Ascending aorta (tissue), 2 donors: ENCODE measurements at places on chromosomes 7 and 10.

DNA sequence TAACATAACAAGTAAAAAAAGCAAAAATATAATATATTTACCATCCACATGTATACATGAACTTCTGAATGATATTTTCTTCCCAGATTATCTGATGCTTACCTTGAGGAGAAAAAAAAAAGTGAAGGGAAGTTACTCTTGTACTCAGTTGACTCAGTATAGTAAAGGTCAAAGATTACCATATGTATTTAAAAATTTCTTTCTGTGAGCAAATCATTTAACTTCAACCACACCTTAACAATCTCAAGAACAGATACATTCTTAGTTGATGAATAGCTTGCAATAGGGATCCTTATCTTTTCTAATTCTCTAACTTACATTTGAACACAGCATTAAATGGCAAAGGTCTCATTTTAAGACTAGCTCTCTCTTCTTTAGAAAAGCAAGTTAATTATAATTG is 29.8 kb downstream of the PRR15 start:
- no peak overlapping the region for H3K4me3 ChIP-seq
- H3K27ac ChIP-seq: no peak overlapping the region
- H3K4me1 ChIP-seq: no peaks in the 10 kb centered on the region
- no peaks in the 10 kb centered on the region for H3K27me3 ChIP-seq
- DNase-seq: no peak

GRCh38 chr7:35647171-35647574 is 47.8 kb downstream of the HERPUD2 start:
- no peak overlapping the region for H3K4me3 ChIP-seq
- no peaks in the 10 kb centered on the region for H3K27me3 ChIP-seq
- H3K27ac ChIP-seq: no peak overlapping the region
- H3K4me1 ChIP-seq: no peaks in the 10 kb centered on the region
- no peak for DNase-seq

GRCh38 chr10:34104829-34105572 is 710.1 kb downstream of the PARD3 start:
- H3K27me3 ChIP-seq: no peaks in the 10 kb centered on the region
- DNase-seq: no peak
- peaks cover 24% of the 10 kb centered on the region for H3K4me1 ChIP-seq
- no peaks in the 10 kb centered on the region for H3K36me3 ChIP-seq
- no peak overlapping the region for H3K4me3 ChIP-seq

DNA sequence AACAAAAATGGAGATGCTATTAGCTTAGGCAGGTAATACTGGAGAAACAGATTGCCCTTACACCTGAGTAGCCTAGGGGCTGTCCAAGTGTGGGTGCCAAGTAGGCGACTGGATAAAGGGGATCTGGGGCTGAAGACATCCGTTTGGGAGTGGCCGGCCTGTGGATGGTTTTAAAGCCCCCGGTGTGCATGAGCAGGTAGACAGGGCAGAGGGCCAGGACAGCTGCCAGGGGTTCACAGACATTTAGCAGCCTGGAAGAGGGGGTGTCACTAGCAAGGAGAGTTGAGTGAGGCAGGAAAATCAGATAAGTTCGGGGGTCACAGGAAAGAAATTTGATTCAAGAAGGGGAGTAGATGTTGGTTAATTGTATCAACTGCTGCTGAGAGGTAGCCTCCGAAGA is 1.5 kb upstream of the OPALIN start:
- no peaks in the 10 kb centered on the region for H3K4me1 ChIP-seq
- H3K27ac ChIP-seq: no peak overlapping the region
- no peak overlapping the region for H3K4me3 ChIP-seq
- H3K27me3 ChIP-seq: no peaks in the 10 kb centered on the region

- DNase-seq: no peak
- H3K27me3 ChIP-seq: no peaks in the 10 kb centered on the region
- H3K27ac ChIP-seq: peak overlapping the region; percentile 85
- no peaks in the 10 kb centered on the region for H3K36me3 ChIP-seq
Observed at GRCh38 chr10:110686047-110686446, 41.9 kb downstream of the RBM20 start.

GRCh38 chr10:50422259-50422658 is 170.9 kb upstream of the ASAH2 start:
- no peak overlapping the region for H3K27ac ChIP-seq
- no peaks in the 10 kb centered on the region for H3K36me3 ChIP-seq
- no peaks in the 10 kb centered on the region for H3K27me3 ChIP-seq
- no peak for DNase-seq
- H3K4me1 ChIP-seq: no peaks in the 10 kb centered on the region

GRCh38 chr10:121310151-121310711 is 288.0 kb downstream of the FGFR2 start:
- H3K4me3 ChIP-seq: no peak overlapping the region
- DNase-seq: no peak
- H3K27ac ChIP-seq: no peak overlapping the region
- H3K36me3 ChIP-seq: no peaks in the 10 kb centered on the region
- no peaks in the 10 kb centered on the region for H3K4me1 ChIP-seq

DNA sequence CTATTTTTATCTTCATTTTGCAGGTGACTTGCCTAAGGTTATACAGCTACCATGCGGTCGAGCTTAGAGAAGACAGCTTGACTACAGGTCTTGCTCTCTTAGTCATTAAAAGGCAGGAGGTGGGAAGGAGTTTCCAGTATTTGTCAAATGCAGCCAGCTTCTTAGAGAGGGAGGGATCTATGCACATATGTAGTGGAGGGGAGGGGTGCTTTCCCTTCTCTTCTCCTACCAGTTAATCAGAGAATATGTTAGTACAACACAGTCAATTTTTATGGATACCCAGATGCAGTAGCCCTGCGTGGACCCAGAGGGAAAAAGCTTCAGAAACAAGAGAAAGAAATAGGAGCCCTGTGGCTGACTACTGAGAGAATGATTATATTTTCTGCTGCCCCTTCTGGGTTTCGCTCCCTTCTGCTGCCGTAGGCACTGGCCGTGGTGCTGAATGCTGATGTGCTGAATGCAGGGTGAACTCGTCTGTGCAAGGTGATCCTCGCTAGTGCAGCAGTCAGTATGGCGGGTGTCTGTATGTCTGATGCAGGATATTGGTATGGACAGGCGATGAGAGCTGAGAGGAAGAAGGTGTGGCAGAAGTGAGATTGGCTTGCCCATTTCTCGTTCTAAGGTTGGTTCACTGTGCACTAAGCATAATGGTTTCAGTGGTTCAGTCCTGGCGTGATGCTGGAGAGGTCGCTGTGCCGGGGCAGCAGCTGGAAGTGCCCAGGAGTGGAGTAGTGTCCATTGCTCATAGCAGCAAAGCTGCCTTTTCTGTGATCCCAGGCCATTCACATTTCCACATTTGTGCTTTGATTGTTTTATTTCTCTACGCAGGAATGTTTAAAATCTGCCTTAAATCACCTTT is 189.2 kb upstream of the PODXL start:
- no peak overlapping the region for H3K4me3 ChIP-seq
- no peaks in the 10 kb centered on the region for H3K36me3 ChIP-seq
- H3K27me3 ChIP-seq: no peaks in the 10 kb centered on the region
- H3K4me1 ChIP-seq: no peaks in the 10 kb centered on the region

- H3K27ac ChIP-seq: peak overlapping the region; percentile 95
- H3K27me3 ChIP-seq: no peaks in the 10 kb centered on the region
- DNase-seq: no peak
- H3K36me3 ChIP-seq: no peaks in the 10 kb centered on the region
Observed at GRCh38 chr10:119211176-119211575, 3.8 kb downstream of the GRK5 start.

GRCh38 chr10:112843623-112844022 is 106.4 kb upstream of the TCF7L2 start:
- DNase-seq: no peak
- H3K27me3 ChIP-seq: no peaks in the 10 kb centered on the region
- no peak overlapping the region for H3K4me3 ChIP-seq
- no peaks in the 10 kb centered on the region for H3K4me1 ChIP-seq

DNA sequence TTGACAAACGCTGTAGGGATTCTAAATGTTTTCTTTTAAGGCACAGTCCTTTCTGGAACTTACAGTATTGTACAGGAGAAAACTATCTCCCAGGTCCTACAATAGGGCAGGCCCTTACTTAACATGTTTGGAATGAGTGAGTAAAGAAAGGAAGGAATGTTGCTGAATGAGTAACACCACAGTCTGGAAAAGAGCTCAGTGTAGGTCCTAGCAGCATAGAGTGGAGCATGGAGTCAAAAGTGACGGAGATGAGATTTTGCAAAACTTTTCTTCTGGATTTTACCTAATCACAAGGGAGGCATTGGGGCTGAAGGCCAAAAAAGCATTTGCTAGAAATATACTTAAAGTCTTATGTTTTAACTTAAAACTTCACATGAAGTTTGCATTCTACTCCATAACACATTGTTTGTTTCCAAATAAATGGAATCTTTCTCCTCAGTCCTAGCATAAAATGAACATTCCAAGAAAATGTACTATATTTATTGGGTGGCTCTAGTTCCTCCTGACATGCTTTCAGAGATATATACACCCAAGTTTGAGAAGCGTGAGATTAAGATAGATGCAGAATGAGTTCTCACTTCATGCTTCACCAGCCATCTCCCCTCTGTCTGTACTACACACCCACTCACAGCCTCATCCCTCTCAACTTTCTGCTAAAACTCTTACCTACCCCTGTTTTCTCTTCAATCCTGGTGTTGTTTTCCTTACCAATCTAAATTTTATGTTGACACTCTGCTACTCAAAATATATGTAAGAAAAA is 20.2 kb upstream of the ADD3 start:
- peak overlapping the region; percentile 73 for H3K27ac ChIP-seq
- H3K27me3 ChIP-seq: no peaks in the 10 kb centered on the region
- H3K36me3 ChIP-seq: no peaks in the 10 kb centered on the region
- DNase-seq: no peak
- H3K4me3 ChIP-seq: no peak overlapping the region

DNA sequence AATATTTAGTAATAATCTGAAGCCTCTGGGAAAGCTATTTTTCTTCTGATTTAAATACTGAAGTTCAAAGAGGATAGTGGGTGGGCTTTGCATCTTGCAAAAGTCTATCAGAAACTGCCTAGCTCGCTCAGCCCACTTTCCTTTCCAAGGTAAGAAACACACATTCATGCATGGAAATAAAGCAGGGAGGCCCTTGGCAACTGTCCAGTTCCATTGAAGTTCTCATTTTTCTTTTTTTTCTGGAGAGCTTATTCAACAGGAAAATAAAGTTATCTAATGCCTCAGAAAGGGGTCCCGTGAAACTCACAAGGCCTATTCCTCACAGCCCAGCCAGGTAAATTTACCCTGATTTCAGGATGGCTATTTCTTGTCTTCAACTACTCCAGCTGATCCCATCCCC is 654.9 kb downstream of the KCNMA1 start:
- no peak overlapping the region for H3K27ac ChIP-seq
- peaks cover 2% of the 10 kb centered on the region for H3K4me1 ChIP-seq
- no peaks in the 10 kb centered on the region for H3K36me3 ChIP-seq
- DNase-seq: no peak
- H3K27me3 ChIP-seq: no peaks in the 10 kb centered on the region

- H3K36me3 ChIP-seq: no peaks in the 10 kb centered on the region
- H3K27me3 ChIP-seq: no peaks in the 10 kb centered on the region
- H3K27ac ChIP-seq: peak overlapping the region; percentile 86
- H3K4me1 ChIP-seq: peaks cover 38% of the 10 kb centered on the region
- peak overlapping the region; percentile 11 for H3K4me3 ChIP-seq
Observed at GRCh38 chr10:73886661-73887293, 12.4 kb upstream of the CAMK2G start.

GRCh38 chr7:135801045-135801693 is 52.6 kb upstream of the FAM180A start:
- peaks cover 3% of the 10 kb centered on the region for H3K4me1 ChIP-seq
- peak overlapping the region; percentile 58 for H3K4me3 ChIP-seq
- no peak for DNase-seq

DNA sequence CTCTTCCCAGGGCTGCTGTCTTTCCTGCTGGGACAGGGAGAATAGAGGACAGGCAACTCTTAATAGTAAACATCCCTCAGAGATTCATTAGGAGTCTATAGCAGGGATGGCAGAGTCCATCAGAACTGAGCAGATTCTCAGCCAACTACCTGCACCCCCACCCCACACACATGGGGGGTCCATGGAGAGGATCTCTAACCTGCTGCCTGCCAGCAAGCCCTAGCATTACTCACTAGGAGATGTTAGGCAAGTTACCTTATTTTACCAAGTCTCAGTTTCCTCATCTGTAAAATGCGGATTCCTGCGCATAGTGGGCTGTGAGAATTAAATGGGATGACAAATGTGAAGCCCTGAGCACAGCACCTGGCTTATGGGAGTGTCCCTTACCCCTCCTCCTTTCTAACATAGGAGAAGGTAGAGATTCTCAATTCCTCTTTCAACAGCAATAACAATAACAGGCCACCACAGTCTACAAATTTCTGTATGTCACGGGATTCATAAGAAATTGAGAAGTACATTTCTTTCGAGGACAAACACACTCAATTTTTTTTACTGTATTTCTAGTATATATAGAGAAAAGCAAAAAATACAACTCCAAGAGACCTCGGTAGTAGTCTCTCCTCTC is 23.8 kb upstream of the WDR11 start:
- no peak for DNase-seq
- H3K36me3 ChIP-seq: no peaks in the 10 kb centered on the region
- H3K4me1 ChIP-seq: no peaks in the 10 kb centered on the region
- no peak overlapping the region for H3K27ac ChIP-seq

- H3K4me3 ChIP-seq: peak overlapping the region; percentile 79
- no peak for DNase-seq
- H3K27me3 ChIP-seq: no peaks in the 10 kb centered on the region
- H3K36me3 ChIP-seq: peaks cover 22% of the 10 kb centered on the region
Observed at GRCh38 chr7:73308074-73308664, 457 bp downstream of the NSUN5 start.

GRCh38 chr7:37765872-37766525 is 82.4 kb upstream of the NME8 start:
- no peaks in the 10 kb centered on the region for H3K27me3 ChIP-seq
- no peak overlapping the region for H3K4me3 ChIP-seq
- H3K36me3 ChIP-seq: no peaks in the 10 kb centered on the region
- no peaks in the 10 kb centered on the region for H3K4me1 ChIP-seq

GRCh38 chr7:80838643-80839042 is 80.2 kb downstream of the SEMA3C start:
- H3K36me3 ChIP-seq: no peaks in the 10 kb centered on the region
- DNase-seq: no peak
- no peak overlapping the region for H3K4me3 ChIP-seq

DNA sequence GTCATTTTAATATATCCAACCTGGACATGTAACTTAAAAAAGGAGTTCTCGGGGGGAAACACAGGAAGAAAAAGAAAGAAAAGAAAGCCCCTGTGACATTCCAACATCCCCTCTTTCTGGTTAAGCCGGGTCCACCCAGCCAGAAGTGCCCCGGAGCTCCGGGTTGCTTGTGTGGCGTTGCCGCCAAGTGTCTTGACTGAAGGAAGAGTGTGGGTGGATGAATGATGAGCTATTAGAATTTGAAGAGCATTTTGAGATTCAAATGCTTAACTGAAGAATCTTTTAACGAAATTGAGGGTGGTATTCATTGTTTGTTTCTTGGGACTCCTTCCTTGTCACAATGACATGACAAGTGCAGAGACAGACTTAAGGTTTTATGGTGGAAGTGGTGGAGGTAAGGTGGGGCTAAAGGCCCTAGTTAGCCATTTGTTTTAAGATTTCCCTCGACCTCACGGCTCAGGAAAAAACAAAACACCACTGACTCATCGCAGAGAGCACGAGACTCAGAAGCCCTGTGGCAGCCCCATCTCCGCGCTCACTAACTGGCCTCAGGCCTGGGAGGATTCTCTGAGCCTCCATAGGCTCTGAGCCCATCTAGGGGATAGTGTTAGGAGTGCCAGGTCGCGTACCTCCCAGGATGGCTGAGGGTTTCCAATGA is 1.8 kb upstream of the GLI3 start:
- H3K36me3 ChIP-seq: no peaks in the 10 kb centered on the region
- H3K27me3 ChIP-seq: no peaks in the 10 kb centered on the region
- no peak overlapping the region for H3K4me3 ChIP-seq
- DNase-seq: peak; percentile 67
- no peaks in the 10 kb centered on the region for H3K4me1 ChIP-seq
